ENCODE measurements at places on chromosomes 7 and 10.
A peak's percentile ranks its signal among the peaks of the same experiment; 100 is the strongest.

DNA sequence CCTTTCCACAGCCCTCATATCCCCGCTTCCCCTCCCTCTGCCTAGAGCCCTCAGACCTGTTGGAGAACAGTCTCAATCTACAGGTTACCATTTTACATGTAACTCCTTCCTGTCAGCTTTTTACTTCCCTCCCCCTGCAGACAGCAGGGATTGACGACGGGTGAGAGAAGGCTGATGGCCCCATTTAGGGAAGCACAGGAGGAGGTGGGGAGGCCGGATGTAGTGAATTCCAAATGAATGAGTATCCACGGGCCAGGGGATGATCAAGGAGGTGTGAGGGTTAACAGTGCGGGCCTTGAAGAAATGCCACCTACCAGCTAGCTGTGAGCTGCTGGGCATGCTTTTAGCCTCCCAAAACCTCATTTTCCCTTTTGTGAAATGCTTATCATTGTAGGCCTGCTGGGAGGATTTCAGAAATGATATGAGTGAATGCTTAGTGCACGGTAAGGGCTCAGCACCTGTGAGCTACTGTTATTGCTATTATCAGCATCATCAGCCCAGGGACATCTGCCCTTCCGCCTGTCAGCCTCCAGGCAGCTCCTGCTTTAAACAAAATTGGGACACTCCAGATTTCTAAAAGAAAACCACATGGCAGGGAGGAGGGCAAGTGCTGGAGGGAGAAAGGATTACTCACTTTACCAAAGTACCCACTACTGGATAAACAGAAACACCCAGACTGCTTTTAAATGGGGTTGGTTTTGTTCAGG lies 6.5 kb upstream of the NANOS1 start:
- DNase-seq, result no peak

GRCh38 chr10:77392851-77393250 lies 244.8 kb downstream of the KCNMA1 start:
- DNase-seq, result no peak

DNA sequence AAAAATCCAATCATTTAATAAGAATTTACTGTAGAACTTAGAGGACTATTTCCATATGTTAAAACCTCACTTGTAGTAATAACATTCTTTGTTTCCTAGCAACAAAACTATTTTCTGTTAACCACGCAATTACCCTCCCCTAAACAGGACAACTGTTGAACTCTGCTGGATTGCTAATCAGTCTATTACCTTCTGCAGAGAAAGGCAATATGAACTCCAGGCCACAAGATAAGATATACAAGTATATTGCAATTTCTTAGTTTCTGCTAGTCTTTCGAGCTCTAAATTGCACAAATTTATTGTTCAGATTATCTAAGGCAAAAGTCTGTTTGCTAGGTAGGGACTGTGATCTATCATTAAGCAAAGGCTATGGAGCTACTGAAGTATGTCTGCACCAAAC lies 920.1 kb upstream of the LRRN3 start:
- no peak for DNase-seq

DNA sequence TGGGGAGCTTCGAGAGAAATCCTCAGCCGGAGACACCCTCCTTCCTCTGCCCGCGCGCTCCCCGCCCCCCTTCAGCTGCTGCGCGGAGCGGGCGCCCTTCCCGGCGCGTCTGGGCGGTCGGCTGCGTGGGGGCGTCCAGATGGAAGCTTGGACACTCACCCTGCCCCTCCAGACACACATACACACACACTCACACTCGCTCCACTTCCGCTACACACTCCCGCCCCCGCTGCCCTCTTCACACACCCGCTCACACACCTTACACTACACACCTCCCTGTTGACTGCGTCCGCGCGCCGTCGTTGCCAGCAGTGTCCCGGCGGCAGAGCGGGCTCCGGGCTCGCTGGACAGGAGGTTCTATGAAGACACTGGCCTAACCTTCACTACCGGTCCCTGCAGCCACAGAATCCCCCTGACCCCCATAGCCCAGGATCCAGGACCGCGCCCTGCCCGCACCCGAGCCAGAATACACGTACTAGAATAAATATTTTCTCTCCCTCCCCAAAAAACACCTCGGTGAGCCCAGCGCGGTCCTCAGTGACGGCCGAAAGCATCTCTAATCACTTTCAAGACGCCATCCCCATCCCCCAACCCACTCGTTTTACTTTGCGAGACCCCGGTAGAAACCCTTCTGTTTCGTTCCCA lies 1.1 kb upstream of the EGR2 start:
- DNase-seq, result no peak

DNA sequence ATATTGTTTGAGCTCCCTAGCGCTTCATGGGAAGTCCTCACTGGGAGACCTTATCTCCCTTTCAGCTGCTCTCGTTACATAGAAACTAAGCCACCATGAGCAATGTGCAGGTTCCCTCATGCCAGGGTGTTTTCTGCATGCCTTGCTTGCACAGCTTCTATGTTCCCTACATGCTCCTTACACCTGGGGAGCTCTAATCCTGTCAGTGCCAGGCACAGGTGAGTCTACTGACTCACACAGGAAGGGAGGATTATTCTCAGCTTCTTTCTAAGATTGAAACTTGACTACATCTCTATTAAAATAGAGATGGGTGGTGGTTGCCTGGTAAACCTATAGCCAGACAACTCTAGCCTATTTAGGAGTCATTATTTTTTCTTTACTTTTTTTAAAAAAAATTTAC lies 375.7 kb upstream of the CDC14C start:
- DNase-seq, result no peak

DNA sequence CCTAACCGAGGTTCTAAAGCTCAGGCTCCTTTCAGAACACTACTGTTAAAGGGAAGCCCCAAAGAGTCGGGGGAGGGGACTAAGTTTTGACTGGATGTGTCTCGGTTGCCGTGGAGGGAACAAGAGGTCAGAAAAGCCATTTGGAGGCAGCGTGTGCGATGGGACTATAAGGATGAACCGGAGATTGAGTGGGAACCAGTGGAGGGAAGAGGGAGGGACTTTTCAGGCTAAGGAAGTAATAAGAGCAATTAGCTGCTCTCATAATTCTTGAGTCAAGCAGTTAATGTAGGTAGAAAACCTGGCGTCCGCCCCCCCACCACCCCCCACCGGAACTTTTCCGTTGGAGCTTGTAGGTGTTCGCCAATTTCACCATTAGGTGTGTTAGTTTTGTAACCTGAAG lies 491 bp upstream of the AKAP9 start:
- DNase-seq, result peak; percentile 26

GRCh38 chr7:21967598-21968003 lies 21.9 kb upstream of the CDCA7L start:
- no peak for DNase-seq

DNA sequence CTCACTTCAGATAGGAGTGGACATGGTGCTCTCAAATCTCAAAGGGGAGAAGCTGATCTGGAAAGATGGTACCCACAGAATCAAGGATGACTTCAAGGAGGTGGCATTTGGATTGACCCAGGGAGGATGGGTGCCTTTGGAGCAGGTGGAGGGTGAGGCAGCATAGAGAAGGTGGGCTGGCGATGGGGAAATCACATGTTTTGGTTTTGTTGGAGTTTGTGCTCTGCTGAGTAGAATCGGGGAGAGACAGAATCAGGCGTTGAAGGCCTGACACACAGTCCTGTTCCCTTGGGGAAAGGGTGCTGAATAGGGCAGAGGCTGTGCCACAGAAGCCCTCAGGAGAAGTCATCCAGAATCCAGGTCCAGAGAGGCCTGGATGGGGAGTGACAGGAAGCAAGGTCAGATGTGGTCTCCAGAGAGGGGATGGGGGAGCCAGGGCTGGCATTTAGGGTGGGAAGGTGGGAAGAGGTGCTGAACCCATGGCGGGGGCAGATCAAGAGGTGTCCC lies 291.1 kb downstream of the GLRX3 start:
- DNase-seq, result no peak

DNA sequence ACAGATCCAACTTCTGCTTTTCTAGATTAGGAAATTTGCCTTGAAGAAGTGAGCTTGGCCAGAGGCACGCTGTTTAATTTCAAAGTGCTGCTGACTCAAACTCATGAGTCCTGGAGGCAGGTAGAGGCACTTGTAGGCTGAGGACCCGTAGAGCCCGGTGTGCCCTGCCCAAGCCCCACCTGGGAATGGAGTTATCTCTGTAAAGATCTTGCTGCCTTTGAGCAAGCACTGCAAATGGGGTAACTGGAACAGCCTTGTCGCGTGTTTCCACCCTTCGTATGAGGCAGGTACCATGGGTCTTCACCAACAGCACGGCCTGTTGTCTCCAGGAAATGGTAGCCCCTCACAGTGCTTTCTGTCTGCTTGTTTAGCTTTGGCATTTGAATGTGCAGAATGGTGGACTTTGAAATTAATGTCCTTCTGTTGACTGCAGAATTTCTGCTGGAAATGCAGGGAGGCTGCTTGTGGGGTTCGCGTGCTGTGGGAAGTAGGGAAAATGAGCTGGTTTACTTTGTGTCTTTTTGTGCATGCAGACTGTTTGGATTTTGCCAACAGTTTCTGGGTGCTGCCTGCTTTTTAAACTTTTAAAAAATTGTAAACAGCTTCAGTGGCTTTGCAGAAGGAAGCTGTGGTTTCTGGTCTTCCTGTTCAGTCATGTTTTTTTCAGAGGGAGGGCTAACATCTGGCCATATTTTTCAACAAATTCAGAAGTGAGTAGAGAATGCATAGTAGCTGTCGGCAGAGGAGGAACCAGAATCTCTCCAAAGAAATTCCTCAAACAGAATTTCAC lies 27.2 kb downstream of the CCM2 start:
- no peak for DNase-seq

DNA sequence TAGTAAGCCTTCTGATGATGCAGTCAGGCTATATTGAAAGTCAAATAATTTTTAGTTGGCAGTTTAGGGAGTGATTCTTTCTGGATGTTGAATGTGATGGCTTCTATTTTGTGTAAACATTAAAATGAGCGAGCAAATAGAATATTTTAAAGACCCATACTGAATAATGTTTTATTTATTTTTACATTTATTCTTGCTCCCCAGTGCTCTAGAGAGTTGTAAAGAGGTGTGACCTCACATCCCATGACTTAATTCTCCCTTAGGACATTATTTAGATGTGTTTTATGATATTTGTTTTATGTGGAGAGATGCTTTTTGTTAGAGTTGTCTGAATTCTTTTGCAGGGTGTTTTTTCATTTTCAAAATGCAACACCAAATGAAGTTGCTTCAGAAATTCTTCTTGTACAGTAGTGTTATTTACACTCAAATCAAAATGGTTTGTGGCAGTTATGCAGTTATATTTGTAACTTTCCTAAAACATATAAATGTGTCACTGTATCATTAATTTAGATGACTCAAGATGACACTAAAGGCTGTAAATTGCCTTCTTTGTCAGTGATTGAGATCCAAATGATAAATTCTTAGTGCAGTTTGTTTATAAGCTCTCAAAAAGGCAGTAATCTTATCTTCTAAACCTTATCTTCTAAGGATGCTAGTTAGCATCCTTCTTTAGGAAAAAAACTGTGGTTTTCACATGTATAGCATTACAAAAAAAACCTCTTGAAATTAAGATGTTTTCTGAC lies 12.4 kb downstream of the UMAD1 start:
- no peak for DNase-seq

GRCh38 chr10:33410860-33411234 lies 76.4 kb upstream of the NRP1 start:
- DNase-seq, result no peak

- DNase-seq, result no peak
Measured at GRCh38 chr10:87658321-87658795, 1.3 kb upstream of the PAPSS2 start.
